IMR-90 (cell line): ENCODE measurements at places on chromosomes 1 and 21. TPM values are rescaled to one million over a fixed set of nuclear protein-coding genes. Genes with fewer than 3 reads are reported as not detected.

Gene LCE3D
- not detected in 2 replicates for total RNA-seq

Gene PTGER3
- total RNA-seq = under 0.01 TPM in 1 of 2 replicates, not detected in the other

- no peak overlapping the region for H3K27ac ChIP-seq
- no peak for DNase-seq
- H3K4me3 ChIP-seq = no peak overlapping the region
- no peaks in the 10 kb centered on the region for H3K4me1 ChIP-seq
These were observed 201.5 kb upstream of the C1orf174 start for GRCh38 chr1:4101459-4102161.

- H3K27ac ChIP-seq = no peak overlapping the region
- 0 out of 2 replicates have a peak, but pooled peaks cover 2% of the 10 kb centered on the region for H3K4me1 ChIP-seq
- DNase-seq = no peak
These were observed 132.5 kb downstream of the PLXNA2 start for GRCh38 chr1:208111646-208112190.

DNA sequence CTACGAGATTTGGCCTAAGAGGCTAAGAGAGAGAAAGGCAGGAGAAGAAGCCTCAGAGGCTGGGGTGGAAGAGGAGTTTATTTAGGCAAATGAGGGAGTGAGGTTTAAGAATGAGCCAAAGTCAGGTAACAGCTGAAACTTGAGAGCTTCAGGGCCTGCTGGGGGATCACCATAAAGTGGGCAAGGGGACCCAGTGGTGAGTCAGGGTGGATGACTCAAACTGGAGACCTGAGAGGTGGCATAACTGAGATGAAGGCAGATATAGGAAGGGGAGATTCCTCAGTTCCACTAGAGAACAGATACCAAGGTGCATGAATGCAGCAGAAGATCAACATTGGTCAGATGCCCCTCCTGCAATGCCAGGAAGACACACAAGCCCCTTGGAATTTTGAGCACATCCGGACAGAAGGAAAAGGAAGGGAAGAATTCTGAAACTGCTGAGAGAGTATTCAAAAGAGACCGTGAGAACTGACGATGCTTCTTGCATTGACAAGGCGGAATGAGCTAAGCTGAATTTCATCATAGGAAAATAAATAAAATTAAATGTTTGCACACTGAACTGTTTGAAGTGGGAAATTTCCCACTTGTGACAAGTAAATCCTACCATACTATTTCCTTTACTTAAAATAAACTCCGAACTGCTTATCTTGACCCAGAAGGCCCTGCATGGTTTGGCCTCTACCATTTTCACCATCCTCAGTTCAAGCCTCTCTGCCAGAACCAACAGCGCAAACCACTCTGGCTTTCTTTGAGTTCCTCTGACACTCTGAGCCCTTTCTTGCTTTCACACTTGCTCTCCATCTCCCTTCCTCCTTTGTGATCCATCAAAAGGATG lies 94.1 kb downstream of the NMNAT2 start:
- no peaks in the 10 kb centered on the region for H3K36me3 ChIP-seq
- peaks cover 2% of the 10 kb centered on the region for H3K4me1 ChIP-seq
- peak; percentile 57 for DNase-seq
- H3K4me3 ChIP-seq = no peak overlapping the region

DNA sequence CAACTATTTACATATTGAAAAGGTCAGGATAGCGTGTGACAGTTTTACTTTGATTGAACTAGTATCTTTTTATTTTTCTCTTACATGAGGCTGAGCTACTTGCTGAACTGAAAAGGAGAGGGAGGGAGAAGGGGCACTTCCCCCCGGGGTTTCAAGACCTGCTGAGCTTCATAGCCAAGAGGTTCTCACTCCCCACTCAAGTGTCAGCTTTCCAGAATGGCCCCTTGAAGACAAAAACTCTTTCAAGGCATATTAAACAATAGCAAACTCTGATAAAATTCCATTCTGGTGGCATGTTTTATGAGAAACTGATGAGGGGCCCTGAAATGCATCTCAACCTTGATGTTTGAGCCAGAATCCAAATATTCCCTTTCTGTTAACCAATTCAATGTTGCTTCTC lies 143.0 kb downstream of the KAZN start:
- no peaks in the 10 kb centered on the region for H3K36me3 ChIP-seq
- no peaks in the 10 kb centered on the region; the same call in 1 of the 2 replicates for H3K27me3 ChIP-seq
- H3K4me3 ChIP-seq = no peak overlapping the region
- DNase-seq = no peak
- H3K4me1 ChIP-seq = peaks cover 19% of the 10 kb centered on the region
- peak overlapping the region; percentile 72 for H3K27ac ChIP-seq
